ENCODE measurements at places on chromosomes 3 and 15.

- DNase-seq: no peak
Measured at GRCh38 chr3:25749031-25749581, 34.1 kb downstream of the NGLY1 start.

- no peak for DNase-seq
Measured at GRCh38 chr15:93520206-93520605, 431.2 kb upstream of the RGMA start.

DNA sequence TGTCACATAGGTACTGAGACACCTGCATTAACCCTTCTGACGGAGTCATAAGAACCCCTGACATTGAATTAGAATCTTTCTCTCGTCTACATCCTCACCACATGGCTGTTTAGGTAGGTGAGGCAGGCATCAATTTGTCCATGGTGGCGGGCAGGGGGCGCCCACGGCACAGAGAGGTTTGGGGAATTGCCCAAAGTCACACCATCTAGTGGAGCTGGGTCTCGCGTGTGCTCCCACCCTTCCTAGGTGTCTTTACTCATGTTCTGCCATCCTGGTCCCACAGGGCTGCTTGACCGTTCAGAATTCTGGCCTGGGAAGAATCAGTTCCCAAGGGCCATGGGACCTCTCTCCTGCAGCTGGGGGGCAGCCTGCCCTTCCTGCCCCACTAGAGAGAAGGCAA is 14.7 kb upstream of the DLL4 start:
- DNase-seq: no peak

DNA sequence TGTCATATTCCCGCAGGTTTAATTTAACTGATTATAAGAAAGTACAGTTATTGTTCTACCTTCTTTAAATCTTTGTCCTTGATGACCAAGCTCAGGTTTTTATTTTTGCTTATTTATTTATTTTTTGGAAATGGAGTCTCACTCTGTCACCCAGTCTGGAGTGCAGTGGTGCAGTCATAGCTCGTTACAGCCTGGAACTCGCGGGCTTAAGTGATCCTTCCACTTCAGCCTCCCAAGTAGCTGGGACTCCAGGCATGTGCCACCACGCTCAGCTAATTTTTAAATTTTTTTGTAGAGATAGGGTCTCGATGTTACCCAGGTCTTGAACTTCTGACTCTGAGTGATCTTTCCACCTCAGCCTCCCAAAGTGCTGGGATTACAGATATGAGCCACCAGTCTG is 8.9 kb downstream of the USP3 start:
- no peak for DNase-seq

GRCh38 chr15:32718227-32718820 is 520 bp downstream of the GREM1 start:
- DNase-seq: no peak

- no peak for DNase-seq
Measured at GRCh38 chr3:195903950-195904290, 4.4 kb downstream of the TNK2 start.

DNA sequence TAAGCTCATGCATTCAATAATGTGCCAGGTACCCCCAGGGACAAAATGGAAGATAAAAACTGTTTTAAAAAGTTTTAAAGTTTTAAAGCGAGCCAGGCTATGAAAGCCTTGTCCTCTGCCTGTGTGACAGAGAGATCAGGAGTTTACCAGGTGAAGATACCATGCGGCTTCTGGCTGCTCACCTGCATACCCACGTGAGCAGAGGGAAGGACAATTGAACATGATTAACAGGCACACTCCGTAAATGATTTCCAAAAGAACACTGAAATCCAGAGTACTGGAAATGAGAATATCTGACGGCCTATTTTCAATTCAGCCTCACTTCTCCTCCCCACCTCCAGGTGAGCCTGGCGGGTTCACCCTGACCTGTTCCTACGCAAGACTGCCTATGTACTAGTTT is 42.1 kb downstream of the CCDC191 start:
- DNase-seq: no peak

DNA sequence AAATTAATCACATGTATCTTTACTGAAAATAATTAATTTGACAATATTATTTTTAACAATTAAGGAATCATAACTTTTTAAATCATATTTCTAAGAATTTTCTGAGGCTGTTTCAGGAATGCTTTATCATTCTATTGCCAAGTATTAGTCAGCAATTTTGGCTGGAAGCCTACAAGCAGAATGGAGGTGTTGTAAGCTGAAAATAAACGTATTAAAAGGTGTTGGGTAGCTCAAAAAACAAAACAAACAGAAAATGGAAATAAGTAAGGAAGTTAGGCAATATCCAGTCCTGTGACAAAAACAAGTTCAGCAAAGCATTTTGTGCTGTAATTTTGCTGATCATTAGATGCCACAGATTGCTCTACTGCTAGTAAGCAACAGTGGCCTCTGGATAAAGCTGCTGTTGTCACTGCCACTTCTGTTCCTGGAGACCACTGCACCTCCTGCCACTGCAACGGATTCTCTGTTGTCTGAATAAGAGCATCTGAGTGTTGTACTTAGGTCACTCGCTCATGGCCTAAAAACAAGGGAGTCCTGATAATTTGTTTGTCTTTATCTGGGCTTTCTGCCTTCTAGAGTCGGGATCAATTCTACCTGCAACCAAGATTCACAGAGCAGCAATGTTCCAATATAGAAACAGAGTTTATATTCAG is 63.5 kb upstream of the SLITRK3 start:
- no peak for DNase-seq

- no peak for DNase-seq
Measured at GRCh38 chr3:184426691-184427141, 46.9 kb downstream of the CHRD start.

- no peak for DNase-seq
Measured at GRCh38 chr3:117893638-117894037, 1141.0 kb downstream of the IGSF11 start.

GRCh38 chr3:46946856-46947545 is 29.5 kb downstream of the CCDC12 start:
- peak; percentile 79 for DNase-seq

DNA sequence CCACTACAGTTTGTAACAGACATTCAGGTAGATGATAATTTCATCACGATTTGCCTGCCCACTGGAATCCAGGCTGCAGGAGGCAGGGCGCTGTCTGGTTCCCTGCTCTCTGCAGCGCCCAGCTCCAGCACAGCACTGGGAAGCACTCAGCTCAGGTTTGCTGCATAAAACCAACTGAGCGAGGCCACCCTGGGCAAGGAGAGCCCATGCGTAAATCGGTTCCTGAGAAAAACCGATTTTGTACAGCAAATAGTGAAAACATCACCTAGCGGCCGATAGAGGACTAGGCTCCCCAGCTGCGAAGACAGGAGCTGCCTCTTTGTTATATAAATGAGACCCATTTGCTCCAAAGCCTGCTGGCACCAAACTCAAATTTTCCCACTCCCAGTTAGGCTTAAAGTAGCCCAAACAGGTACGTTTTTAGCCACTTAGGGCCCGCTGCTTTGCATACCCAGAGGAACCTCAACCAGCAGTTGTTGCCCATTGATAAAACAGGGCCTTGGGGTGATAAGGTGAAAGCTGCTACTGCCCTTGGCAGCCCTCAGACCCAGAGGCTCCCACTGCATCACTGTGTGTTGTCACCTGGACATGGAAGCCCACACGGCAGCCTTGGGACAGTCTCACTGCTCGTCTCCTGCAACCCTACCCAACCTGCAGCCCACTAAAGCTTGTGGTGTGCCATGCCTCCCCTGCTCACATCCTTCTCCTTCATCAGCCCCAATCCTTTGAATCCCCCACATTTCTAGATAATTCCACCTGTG is 47.5 kb downstream of the ALDH1L1 start:
- DNase-seq: no peak

GRCh38 chr3:27521179-27521871 is 37.1 kb upstream of the SLC4A7 start:
- no peak for DNase-seq

DNA sequence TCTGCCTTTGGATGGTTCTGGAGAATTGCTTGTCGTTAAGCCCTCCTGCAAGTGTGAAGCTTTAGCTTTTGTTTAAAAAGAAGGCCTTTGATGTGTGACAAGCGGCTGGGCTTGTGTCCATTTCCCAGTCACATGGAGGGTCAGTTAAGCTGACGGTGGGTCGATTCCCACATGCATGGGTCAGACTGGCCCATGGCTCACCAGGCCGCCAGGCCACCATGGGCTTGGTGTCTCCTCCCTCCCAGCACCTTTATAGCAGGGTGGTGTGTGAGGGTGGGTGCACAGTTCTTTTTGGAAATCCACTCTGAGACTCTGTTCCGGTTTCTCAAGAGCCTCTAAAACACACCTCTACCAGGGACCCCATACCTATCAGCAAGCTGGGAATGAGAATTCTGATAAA is 67.2 kb downstream of the SCN5A start:
- DNase-seq: no peak

GRCh38 chr3:182246870-182247269 is 535.1 kb downstream of the SOX2 start:
- no peak for DNase-seq

GRCh38 chr15:68418611-68419161 is 13.3 kb downstream of the ITGA11 start:
- DNase-seq: no peak

- no peak for DNase-seq
Measured at GRCh38 chr3:61664105-61664482, 102.7 kb downstream of the PTPRG start.

GRCh38 chr15:37041836-37042235 is 58.5 kb downstream of the MEIS2 start:
- no peak for DNase-seq

DNA sequence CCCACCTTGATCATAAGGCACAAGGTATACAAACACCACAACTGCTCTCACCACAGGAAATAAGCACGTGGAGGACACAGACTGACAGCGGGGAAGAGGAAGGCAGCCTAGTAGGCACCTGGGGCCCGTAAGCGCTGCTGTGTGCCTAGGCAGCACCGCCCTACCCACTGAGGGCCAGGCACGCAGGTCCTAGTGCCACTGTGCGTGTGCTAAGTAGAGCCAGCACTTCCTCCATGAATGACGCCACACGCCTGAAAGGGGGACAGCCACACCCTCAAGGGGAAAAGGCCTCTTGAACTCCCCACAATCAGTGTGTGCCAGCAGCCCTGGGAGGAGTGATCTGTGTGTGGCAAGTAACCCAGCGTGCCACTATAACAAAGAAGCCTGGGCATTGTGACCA is 73.0 kb downstream of the ATP1B3 start:
- no peak for DNase-seq

- DNase-seq: no peak
Measured at GRCh38 chr15:65773386-65774111, 18.5 kb downstream of the DENND4A start.

GRCh38 chr3:72177075-72178050 is 392.4 kb upstream of the PROK2 start:
- DNase-seq: no peak

GRCh38 chr3:50817756-50818529 is 143.2 kb downstream of the DOCK3 start:
- DNase-seq: no peak

DNA sequence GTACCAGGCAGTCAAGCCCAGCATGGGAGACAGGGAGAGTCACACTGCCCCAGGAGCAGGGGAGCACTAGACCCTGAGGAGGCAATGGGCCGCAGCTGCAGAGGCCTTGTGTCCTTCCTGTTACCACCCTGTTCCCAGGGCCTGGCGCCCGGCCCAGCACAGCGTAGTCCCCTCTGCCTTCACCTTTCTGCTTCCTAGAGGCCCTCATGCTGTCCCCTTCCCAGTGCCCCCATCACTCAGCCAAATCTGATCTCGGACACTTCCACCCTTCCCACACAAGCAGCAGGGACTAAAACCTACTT is 6.9 kb upstream of the TBC1D2B start:
- DNase-seq: no peak

DNA sequence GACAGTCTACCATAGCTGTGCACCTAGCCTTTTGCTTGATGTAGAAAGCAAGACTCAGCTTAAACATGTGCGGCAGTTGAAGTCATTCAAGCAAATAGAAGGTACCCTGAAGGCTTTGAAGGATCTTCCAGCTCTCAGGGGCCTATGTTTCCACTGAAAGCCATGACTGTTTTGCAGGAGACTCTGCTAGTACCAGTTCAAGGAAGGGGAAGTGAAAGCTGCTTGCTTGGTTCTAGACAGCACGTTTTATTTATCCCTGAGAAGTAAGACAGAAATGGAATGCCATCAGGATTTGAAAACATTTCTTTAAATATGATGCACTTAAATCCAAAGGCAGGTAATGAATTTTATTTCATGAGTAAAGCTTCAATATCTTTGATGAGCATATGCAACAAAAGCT is 311.4 kb downstream of the PDCD6IP start:
- no peak for DNase-seq

GRCh38 chr3:56260262-56260661 is 208.0 kb downstream of the ERC2 start:
- no peak for DNase-seq

GRCh38 chr15:63238796-63239195 is 38.6 kb upstream of the APH1B start:
- DNase-seq: no peak

GRCh38 chr3:13020159-13020750 is 53.0 kb downstream of the IQSEC1 start:
- no peak for DNase-seq

GRCh38 chr15:57323806-57324589 is 52.3 kb upstream of the CGNL1 start:
- DNase-seq: peak; percentile 23

DNA sequence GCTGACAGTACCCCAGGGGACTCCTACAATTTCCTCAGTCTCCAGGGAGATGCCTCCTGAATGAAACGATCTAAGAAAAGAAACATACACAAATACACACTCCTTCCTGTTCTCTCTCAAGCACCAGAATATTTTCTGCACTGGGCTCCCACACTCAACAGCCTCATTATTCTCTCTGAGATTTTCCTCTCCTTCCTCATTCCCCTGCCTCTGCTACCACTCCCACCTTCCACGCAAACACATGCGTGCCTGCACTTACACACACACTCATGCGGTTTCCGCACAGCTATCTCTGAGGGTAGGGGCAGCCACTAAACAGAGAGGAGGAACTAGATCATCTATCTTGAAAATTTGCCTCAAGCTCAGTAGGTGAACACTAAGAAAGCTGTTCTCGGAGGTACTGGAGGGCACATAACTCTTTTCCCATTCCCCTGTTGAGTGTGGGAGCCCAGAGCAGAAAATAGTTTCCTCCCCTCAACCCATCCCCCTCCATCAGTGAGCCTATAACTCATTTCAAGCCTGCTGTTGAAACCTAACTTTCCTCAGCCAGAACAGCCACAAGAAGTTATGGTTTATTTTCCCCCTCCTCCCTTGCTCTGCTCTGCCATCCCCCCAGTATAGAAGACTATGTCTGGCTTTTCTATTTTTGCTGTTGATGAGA is 30.5 kb upstream of the TIPARP start:
- DNase-seq: peak; percentile 37

DNA sequence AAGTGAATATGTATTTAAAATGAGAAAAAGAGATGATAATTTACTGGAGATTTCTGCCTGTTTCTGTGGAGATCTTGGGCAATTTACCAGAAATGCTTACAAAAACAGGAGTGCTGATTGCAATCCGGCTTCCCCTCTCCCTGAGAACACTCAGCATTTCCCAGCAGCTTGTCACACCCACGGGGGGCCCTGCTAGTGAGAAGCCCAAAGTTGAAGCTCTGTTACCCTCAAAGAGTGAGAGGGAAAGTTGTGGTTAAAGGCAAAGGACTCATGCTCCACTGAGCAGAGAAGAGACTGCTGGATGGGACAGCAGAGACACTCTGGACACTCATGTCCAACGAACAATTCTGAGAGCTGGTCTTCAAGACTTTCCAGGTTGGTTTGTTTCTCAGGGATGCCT is 2.9 kb downstream of the MCTP2 start:
- peak; percentile 21 for DNase-seq

GRCh38 chr3:167861649-167862048 is 126.1 kb downstream of the SERPINI1 start:
- DNase-seq: no peak

- DNase-seq: no peak
Measured at GRCh38 chr3:65398953-65399352, 639.8 kb downstream of the MAGI1 start.

All from CD4-positive, alpha-beta T cell treated with Interleukin-21 for 1 hour (primary cell).